ENCODE measurements at places on chromosomes 6 and 20. TPM values are rescaled to one million over a fixed set of nuclear protein-coding genes. Genes with fewer than 3 reads are reported as not detected.

LY6G6C gene
- not detected for total RNA-seq

DNA sequence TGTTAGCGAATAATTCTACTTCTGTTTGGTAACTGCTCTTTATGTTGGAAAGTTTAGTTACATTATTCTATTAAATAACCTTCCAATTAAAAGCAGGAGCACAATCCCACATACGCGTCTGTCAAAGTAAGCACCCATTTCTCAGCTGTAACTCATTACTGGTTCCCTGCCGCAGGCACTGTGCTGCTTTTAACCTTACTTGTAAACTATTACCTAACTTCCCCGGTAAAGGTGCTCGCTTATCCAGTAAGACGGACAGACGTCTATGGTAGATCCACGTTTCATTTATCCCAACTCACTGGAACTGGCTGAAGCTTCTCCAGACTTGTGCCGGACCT is 529 bp upstream of the ENPP4 start:
- peak overlapping the region; percentile 77 for H3K27ac ChIP-seq
- H3K4me1 ChIP-seq, result peaks cover 27% of the 10 kb centered on the region
- DNase-seq, result peak; percentile 39
- no peaks in the 10 kb centered on the region for H3K36me3 ChIP-seq
- no peaks in the 10 kb centered on the region for H3K27me3 ChIP-seq

DNA sequence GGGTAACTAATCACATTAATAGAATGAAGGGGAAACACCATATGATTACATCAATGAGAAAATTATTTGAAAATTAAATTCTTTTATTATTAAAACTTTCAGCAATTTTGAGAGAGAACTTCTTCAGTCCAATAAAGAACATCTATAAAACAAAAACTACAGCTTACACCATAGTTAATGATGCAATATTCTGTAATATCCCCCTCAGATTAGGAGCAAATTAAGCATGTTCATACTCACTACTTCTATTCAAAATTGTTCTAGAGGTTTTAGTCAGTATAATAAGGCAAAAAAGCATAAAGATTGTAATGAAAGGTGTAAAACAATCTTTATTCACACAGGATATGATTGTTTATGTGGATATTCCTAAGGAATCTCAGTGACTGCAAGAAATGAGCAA is 465.4 kb downstream of the CD109 start:
- DNase-seq, result no peak
- H3K4me1 ChIP-seq, result no peaks in the 10 kb centered on the region
- H3K27ac ChIP-seq, result no peak overlapping the region
- no peaks in the 10 kb centered on the region for H3K36me3 ChIP-seq
- no peak overlapping the region for H3K4me3 ChIP-seq
- H3K27me3 ChIP-seq, result no peaks in the 10 kb centered on the region

DNA sequence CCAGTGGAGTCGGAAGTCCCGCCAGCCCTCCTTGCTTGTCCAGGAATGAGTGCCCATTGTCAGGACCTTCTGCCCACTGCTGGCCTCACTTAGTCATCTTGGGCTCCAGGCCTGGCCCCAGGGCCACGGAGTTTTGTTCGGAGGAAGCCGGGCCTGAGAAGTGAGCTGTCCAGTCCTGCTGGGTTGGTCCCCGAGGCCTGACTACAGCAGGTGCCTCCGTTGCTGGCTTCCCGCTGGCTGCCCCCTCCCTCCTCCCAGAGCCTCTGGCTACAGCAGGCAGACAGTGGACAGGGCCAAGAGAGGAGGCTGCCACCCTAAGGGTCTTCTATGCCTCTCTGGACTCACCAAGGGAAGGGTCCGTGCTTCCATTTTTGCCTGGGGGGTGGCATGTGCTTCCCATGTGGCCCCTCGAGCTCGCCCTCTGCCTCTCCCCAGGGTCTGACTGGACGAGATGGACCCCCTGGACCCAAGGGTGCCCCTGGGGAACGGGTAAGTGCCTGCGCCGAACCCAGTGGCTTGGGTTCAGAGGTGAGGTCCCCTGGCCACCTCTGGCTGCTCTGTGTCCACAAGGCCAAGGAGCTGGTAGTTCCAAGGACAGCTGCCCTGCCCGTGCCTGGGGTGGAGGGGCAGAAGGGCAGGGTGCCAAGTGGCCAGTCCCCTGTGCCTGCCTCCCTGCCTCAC is 2.8 kb downstream of the COL9A3 start:
- H3K4me3 ChIP-seq, result no peak overlapping the region
- H3K36me3 ChIP-seq, result no peaks in the 10 kb centered on the region
- peaks cover 6% of the 10 kb centered on the region for H3K4me1 ChIP-seq
- no peak overlapping the region for H3K27ac ChIP-seq
- no peak for DNase-seq

GRCh38 chr20:19727251-19727847 is 30.7 kb upstream of the RIN2 start:
- H3K27me3 ChIP-seq, result no peaks in the 10 kb centered on the region
- H3K4me1 ChIP-seq, result no peaks in the 10 kb centered on the region
- no peak overlapping the region for H3K27ac ChIP-seq
- no peaks in the 10 kb centered on the region for H3K36me3 ChIP-seq

DNA sequence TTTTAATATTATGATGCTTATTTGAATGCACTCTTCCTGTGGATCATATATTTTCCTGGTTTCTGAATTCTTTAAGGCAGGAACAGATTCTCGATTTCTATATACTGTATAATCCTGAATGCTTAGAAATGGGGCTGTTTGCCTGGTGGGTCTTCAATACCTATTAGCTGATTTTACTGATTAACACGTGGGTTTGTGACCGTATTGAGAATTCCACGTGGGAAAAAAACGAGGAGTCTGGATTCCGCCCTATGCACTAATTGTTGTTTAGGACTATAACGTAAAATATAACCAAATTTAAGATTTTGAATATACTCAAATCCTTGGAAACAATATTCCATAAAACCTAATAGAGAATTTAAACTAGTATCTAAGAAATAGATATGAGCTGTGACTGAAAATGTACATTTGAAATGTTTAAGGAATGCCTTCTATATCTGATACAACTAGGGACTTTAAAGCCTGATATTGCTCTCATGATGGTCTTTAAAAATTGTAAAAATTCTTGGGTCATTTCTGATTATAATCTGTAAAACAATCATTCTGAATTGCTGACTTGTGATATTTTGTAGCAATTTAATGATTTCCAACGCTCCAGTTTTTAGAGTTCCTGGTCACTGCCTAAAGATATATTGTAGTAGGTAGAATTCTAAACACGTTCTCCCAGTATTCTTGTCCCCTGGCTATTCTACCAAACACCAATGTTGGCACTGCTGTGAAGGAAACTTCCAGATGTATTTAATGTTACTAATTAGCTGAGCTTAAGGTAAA is 93.6 kb upstream of the NOX3 start:
- no peaks in the 10 kb centered on the region for H3K4me1 ChIP-seq
- H3K27me3 ChIP-seq, result no peaks in the 10 kb centered on the region
- H3K27ac ChIP-seq, result no peak overlapping the region
- H3K4me3 ChIP-seq, result no peak overlapping the region

GRCh38 chr6:125714441-125715090 is 34.9 kb upstream of the HEY2 start:
- H3K27ac ChIP-seq, result no peak overlapping the region
- no peaks in the 10 kb centered on the region for H3K36me3 ChIP-seq
- no peak for DNase-seq
- peaks cover 12% of the 10 kb centered on the region for H3K4me1 ChIP-seq
- H3K27me3 ChIP-seq, result no peaks in the 10 kb centered on the region
- no peak overlapping the region for H3K4me3 ChIP-seq

GRCh38 chr20:56601166-56601565 is 27.9 kb upstream of the TFAP2C start:
- no peak overlapping the region for H3K27ac ChIP-seq
- H3K4me3 ChIP-seq, result no peak overlapping the region
- H3K36me3 ChIP-seq, result no peaks in the 10 kb centered on the region

Data from activated naive CD4-positive, alpha-beta T cell treated with anti-CD3 and anti-CD28 coated beads for 36 hours (primary cell).